ENCODE measurements at places on chromosomes 1 and 21. TPM values are rescaled to one million over a fixed set of nuclear protein-coding genes. Genes with fewer than 3 reads are reported as not detected.

ANKRD45 gene
- 0.84 TPM for polyA plus RNA-seq

NUDT4B gene
- 0.66 TPM for polyA plus RNA-seq

SH3BGR gene
- 147 TPM for polyA plus RNA-seq

AGMAT gene
- polyA plus RNA-seq: 5.6 TPM

UTS2 gene
- polyA plus RNA-seq: 0.17 TPM

- no peak for DNase-seq
These were observed 39.0 kb downstream of the LPAR3 start for GRCh38 chr1:84853741-84854721.

DNA sequence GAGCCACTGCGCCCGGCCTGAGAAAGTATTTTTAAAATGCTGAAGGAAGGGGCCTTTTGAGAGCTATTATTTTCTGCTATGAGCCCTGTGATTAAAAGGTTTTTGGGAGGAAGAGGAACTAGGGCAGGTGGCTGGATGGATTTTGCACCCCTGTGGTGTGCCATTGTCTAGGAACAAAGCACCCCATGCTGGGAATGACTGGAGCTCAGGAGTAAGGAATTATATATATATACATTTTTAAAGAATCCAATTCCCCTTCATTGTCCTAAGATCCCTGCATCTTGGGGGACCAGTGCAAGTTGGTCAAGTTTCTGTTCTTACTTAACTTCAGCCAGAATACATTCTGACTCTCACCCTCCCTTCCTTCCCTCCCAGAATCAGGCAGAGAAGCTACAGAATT, 91.6 kb downstream of the ZNF648 start:
- DNase-seq: no peak

DNA sequence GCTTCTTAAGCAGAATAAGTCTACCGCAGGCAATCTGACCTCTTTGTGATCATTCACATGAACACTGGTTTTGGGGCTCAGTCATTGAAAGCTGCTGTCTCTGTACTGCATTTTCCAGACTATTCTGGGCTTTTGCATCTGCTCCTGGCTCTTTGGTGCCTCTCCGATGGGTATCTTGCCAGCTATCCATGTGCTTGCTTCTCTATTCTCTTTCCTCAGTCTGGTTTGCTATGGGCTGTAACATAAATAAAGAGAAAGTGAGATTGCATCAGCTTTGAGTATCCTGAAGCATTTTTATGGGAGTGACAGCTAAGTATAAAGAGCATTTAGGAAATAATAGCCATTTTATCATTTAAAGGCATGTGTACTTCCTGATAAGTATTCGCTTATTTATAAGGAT, 70.7 kb downstream of the C1orf21 start:
- no peak for DNase-seq

- no peak for DNase-seq
These were observed 953.8 kb upstream of the ADGRL2 start for GRCh38 chr1:80846966-80847365.

DNA sequence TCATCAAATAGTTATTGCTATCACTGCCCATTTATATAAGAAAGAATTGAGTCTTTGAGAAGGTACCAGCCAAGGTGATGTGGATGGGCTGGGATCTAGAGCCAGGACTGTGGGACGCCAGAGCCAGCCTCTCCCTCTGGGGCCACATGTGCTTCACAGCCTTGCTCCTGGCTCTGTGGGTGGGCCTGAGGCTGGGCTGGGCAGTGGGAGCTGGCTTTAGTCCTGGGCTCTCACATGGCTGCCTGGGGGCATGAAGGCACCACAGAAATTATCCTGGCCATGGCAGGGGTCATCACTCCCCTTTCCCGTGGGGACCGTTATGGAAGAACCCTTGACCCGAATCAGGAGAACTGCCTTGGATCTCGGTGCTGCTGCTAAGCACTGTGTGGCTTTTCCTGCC, 203.1 kb downstream of the TRABD2B start:
- no peak for DNase-seq
